ENCODE measurements at places on chromosomes 6 and 20.
A peak's percentile ranks its signal among the peaks of the same experiment; 100 is the strongest.

DNA sequence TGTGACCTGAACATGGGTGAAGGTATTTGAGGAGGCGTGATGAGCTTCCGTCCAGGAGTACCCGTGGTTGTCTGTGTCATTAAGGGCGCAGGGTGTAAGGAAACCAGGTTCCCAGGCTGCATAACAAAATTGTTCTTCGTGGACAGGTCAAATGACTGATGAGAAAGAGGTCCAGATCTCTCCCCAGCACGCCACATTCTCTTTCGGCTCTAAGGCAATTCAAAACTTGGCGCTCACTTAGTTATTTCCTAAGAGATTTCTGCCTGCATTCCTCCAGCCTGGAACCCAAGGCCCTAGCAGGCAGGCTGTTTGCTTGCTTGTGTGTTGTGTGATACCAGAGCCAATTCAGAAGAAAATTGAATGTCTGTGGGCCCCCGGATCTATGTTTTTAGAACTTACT, 139.9 kb downstream of the AGPAT4 start:
- no peak for DNase-seq

DNA sequence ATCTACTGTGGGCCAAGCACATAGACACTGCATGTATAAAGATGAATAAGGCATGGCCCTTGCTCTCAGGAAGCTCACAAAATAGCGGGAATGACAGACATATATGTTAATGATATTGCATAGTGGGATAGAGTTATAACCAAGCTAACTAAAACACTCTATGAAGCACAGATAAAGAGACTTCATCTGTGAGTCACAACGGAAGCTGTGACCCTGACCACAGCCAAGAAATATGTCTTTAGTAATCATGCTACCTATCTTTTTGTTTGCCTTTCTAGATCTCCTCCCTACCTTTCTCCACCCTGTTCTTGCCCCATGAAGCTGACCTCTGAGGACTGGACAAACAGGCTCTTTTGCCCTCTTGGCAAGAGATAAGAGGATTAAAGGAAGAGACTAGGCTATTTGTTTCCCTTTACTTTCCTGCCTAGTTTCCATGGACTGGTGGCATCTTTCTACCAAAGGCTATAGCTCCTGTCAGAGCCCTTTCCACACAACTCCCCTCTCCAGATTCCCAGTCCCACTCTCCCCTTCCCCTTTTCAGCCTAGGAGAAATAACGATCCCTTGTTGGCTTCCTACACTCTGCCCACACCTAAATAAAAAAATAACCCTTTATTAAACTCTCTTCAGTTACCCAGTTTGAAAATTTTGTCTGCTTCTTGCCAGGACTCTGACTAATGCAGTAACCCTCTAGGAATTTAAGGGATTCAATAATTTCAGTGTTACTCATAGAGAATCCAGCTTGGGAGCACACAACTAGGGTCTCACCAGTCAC, 504.9 kb upstream of the MARCKS start:
- peak; percentile 42 for DNase-seq

- no peak for DNase-seq
These were observed 260.5 kb downstream of the NRN1 start for GRCh38 chr6:5746053-5746758.

GRCh38 chr6:24391756-24392405, 10.9 kb upstream of the MRS2 start:
- DNase-seq, result no peak

GRCh38 chr20:17518339-17519052, 12.7 kb downstream of the BFSP1 start:
- no peak for DNase-seq

GRCh38 chr6:107473660-107474059, 14.3 kb upstream of the PDSS2 start:
- no peak for DNase-seq

DNA sequence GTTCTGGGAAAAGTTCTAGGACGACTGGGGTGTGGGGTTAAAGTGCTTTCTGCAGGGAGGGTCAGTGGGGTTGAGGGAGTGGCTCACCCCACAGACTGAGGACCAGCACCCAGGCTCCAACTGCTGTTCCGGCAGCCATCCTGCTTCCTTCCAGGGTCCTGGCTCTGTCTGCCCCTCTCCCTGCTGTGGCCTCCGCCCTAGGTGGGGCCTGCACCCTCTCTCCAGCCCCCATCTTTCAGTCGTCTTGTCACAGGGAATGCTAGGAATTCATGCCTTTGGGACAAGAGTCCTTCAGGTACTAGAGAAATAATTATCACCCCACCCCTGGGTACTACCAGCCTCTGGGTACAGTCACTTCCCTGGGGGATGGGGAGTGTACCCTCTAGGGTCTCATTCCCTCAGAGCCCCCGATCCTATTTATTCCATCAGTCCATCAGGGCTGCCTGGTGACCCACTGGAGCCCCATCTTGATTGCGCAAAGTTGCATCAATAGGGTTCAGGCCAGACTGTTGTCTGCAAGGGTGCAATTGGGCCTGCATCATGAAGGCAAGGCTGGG, at the start of gene AGER:
AGER (minus strand) TSS at position 170 of the 557 bp plus-strand sequence; CDS start at position 139, 31 bp downstream.
- no peak for DNase-seq

DNA sequence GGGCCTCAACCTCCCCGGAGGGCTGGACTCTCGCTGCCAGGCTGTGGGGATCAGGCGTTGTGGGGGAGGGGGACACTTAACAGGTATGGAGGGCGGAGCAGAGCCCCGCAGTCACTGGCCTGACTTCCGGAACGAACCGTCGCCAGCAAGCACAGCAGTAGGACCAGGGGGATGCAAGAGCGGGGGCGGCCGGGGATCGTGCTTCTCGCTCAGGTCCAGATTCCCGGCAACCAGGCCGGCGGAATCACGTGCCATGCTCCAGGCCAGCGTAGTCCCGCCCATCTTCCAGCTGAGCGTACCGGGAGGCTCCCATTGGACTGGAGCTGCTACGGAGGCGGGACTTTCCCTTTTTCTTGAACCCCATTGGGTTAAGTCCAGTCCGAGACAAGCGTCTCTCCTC, 10.0 kb upstream of the POU5F1 start:
- no peak for DNase-seq

DNA sequence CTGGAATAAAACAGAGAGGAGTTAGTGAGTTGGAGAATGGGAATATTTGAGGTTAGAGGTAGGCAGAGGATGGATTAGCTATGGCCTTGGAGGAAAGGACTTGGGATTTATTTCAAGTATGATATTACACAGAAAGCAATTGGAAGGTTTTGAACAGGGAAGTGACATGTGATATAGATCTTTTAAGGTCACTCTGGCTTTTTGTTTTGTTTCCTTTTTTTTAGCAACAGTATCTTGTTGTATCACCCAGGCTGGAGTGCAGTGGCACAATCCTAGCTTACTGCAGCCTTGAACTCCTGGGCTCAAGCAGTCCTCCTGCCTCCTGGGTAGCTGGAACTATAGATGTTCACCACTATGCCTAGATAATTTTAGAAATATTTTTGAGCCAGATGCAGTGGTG, 190.3 kb downstream of the UTRN start:
- no peak for DNase-seq

DNA sequence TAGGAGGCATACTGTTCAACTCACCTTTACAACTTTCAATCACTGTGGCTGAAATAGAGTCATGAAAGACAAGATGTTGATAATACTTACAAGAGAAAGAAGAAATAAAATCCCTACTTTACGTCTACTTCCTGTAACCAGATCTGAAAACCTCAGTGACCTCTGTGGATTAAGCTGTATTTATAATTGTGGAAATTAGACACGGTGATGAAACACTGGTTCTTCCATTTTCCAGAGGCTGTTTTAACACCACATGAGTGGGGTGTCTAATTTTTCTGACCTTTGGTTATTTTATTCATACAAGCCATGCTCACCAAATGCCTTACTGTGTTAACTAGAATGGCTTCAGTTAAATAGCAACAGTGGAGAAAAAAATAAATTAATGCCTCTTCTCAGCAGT, 58.5 kb upstream of the HIVEP1 start:
- no peak for DNase-seq

- DNase-seq, result no peak
These were observed 8.3 kb downstream of the APOBEC2 start for GRCh38 chr6:41061196-41061726.

DNA sequence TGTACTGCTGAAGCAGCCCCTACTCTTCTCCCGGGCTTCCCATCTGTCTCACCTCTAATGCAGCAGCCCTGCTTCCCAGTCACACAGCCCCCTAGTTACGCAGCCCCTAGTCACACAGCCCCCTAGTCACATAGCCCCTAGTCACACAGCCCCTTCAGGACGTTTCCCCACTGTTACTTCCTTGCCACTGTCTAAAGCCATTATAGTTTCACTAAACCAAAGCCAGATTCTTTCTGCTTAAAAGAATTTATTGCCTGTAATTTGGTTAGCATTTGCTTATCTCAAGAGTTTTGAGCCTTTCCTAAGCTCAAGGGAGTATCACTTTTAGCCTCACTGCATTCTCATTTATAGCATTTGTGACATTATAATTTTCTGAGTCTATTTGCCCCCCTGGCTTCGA, 127.9 kb downstream of the LMBRD1 start:
- no peak for DNase-seq

DNA sequence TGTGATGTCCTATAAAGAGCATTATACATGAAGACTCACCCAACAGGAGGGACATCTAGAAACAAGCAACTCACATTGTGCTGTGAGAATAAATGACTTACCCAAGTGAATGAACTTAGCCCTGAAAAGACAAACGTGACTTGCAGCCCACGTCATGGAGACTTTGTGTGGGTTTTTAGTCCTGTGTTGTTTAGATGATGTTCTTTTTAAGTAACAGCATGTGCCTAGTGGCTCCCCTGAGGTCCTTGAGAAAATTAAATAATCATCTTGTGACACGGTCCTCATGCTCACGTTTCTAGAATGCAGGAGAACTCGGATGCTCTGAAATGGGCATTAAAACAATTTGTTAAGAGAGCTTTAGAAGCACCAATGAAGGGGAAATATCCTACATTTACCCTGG, 165.1 kb downstream of the SASH1 start:
- DNase-seq, result no peak

GRCh38 chr20:54619181-54619580, 143.8 kb downstream of the DOK5 start:
- no peak for DNase-seq

GRCh38 chr6:168225471-168225911, 94.1 kb downstream of the DACT2 start:
- DNase-seq, result no peak

- no peak for DNase-seq
These were observed 363.4 kb upstream of the JARID2 start for GRCh38 chr6:14882394-14883026.

GRCh38 chr6:37695857-37696219, 1.8 kb downstream of the MDGA1 start:
- no peak for DNase-seq

GRCh38 chr6:16681260-16681873, 79.9 kb downstream of the ATXN1 start:
- peak; percentile 93 for DNase-seq

DNA sequence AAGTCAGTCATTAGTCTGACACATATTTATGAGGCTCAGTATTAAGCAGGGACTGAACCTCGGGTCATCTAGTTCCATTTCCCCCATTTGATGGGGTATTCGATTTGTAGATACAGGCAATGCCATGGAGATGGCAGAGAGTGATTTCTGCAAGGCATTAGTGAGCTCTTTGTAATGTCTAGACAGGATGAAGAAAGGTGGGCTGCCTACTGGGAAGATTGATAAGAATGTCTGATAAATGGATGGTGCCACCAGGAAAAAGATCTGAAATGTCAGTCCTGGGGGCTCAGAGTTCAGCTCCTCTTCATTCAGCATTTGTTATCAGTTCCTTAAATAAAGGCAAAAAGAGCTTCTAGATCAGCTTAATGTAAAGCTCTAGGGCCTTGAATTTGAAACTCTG, 51.4 kb downstream of the HS3ST5 start:
- DNase-seq, result no peak

- peak; percentile 52 for DNase-seq
These were observed 75.0 kb downstream of the MDGA1 start for GRCh38 chr6:37622646-37623071.

DNA sequence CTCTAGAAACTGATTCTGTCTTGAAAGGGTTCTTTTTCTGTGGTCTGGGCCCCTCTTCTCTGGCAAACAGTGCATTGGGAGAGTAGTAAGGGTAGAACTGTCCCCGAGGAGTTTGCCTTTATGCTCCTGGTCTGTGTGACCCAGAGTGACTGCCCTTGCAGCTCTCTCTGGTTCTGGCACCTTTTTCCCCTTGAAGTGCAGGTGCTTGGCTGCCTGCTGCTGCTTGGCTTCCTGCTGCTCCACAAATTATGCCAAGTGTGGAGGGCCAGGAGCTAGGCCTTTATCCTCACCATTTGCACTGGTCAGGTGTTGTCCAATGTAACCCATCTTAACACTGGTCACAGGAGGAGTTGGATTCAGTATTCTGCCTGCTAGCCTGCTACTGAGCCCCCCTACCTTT, 11.2 kb downstream of the KIZ start:
- no peak for DNase-seq

DNA sequence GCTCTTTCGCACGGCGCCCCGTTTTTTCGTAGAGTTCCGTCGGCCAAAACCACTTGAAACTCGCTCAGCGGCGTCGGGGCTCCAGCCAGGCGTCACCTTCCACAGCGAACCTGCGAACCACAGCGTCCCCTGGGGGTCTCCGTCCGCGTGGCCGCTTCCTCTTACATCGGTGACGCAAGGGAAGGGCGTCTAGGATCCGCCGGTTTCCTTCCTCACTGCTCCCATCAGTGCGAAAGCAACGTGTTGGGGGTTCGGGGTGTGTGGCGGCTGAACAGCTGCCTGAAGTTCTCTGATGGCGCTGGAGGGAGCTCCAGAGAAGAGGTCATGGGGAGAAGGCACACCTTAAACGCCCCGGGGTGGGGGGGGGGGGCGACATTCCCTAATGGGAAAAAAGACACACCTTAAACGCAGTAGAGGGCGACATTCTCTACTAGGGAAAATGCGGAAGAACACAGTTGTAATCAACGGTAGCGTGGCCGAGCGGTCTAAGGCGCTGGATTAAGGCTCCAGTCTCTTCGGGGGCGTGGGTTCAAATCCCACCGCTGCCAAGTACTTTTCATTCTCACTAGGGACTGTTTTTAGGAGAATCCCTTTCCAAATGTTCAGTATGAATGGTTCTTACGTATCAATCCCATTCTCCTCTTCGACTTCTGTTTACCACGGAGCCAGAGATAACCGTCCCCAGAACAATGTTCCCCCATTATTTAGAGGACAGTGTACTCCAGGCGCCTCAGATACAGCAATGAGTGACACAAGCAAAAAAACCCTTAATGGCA, 16.4 kb downstream of the ZNF311 start:
- no peak for DNase-seq

Data from epithelial cell of proximal tubule (primary cell).